Gastroesophageal sphincter (tissue), 4 donors: ENCODE measurements at places on chromosomes 4 and X.
A peak's percentile ranks its signal among the peaks of the same experiment; 100 is the strongest.

DNA sequence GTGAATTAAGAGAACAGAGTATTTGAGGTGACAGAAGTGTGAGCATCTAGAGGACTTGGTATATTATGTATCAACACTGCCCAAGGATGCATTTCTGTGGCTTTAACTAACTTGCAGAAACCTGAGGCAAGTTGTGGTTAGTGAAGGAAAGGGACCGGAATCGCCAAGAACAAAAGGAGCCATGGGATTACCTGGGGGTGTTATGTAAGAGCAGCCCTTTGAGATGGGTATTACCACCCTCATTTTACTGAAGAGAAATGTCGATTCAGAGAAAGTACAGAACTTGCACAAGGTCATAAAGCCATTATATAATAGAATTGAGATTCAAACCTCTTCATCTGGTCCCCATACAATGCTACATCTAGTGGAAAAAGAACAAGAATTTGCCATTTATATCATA, 14.3 kb downstream of the TENM3 start:
- ATAC-seq: no peak

GRCh38 chrX:50697691-50698090, 116.3 kb downstream of the SHROOM4 start:
- ATAC-seq: peak; percentile 71

- ATAC-seq: no peak
These were observed 55.6 kb downstream of the RTL9 start for GRCh38 chrX:110414273-110414672.

- ATAC-seq: peak; percentile 58
These were observed 18.2 kb downstream of the RAI2 start for GRCh38 chrX:17842769-17843525.

DNA sequence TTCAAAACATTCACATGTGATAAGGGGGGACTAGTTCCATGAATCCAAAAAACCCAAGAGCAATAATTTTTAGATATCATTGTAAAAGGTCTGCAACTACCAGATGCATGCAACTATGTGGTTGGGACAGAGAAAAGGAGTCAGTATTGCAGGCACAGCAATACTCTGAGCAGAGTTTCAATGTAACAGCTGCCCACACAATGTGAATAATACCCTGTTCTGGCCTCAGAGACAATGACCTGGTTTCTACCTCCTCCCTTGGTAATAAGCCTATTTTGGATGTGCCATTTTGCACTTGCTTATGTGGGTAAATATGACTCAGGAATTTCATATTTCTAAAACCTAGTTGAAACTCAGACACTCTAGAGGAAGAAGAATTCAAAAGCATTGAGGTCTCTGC, 194.8 kb upstream of the RASGEF1B start:
- ATAC-seq: no peak

DNA sequence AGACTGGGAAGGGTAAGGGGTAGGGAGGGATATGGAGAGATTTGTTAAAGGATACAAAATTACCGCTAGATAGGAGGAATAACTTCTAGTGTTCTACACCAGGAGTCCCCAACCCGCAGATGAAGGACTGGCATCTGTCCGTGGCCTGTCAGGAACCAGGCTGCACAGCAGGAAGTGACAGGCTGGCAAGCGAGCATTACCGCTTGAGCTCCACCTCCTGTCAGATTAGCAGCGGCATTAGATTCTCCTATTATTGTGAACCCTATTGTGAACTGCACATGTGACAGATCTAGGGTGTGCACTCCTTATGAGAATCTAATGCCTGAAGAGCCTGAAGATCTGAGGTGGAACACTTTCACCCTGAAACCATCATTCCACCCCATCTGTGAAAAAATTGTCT, 27.9 kb upstream of the BBS7 start:
- no peak for ATAC-seq

- ATAC-seq: no peak
These were observed 71.1 kb downstream of the CRMP1 start for GRCh38 chr4:5821665-5822358.

GRCh38 chrX:107936434-107936730, 45.8 kb downstream of the TEX13B start:
- ATAC-seq: no peak

DNA sequence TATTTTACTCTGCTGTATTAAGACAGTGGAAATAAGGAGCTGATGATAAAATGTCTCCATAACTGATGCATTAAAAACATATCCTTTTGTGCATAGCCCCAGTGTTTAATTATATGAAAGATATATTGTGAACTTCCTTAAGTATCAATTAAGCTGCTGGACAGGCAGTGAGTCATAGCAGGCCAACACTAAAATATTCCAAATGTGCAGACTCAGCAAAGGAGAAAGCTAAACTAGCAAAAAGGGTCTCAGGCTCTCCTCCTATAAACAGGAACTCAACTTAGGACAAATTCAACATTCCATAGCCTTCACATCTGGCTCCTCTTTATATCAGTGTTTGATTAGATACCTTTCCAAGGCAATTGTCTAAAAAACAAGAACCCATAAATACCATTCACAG, 15.6 kb downstream of the TNMD start:
- no peak for ATAC-seq

- no peak for ATAC-seq
These were observed 85.9 kb downstream of the CLDN34 start for GRCh38 chrX:10052906-10053625.

- peak; percentile 62 for ATAC-seq
These were observed 382.7 kb downstream of the UNC5C start for GRCh38 chr4:95165926-95166524.

GRCh38 chrX:13033193-13033592, 11.2 kb downstream of the FAM9C start:
- ATAC-seq: no peak

DNA sequence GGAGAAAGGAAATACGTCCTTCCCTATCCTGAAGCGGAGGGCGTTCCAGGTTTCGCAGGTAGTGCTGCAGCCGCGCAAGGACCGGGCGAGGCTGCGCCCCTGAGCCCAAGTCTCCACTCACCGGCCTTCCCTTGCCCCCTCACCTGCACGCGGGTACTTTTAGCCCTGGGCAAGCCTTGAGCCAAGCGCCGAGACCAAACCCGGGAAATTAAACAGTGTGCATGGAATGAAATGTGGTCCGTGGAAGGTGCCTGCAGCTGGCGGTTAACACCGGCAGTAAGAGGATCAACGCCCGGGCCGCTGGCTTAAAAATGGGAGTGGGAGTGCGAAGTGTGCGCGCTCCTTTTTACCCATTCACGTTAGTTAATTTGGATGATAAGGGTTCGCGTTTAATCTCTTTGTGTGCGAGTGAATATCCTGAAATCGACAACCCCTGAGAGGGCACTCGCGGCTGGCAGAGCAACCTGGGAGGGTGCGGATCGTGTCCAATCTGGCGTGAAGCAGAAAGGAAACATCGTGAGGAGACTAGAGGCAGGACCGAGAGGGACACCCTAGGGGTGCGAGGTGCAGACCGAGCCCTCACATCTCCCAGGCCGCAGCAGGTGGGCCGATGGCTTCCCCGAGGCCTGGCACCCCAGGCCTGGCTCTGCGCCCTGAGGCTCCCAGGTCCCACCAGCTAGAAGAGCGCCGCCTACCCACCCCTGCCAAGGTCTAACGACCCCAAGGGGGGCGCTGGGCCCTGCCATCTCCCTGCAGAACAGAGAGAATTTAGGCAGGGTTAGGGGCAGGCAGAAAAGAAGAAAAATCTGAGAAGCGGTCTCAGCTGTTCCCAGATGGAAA, 2.0 kb upstream of the HELT start:
- no peak for ATAC-seq
